ENCODE measurements at places on chromosomes 7 and 10. TPM values are rescaled to one million over a fixed set of nuclear protein-coding genes. Genes with fewer than 3 reads are reported as not detected.

The DLX6 gene
- total RNA-seq: 0.48 TPM

The FAM180A gene
- total RNA-seq: 0.63 TPM

The ICA1 gene
- 32.8 TPM for total RNA-seq

The ABCB1 gene
- 2.4 TPM for total RNA-seq

The SPDYE11 gene
- not detected for total RNA-seq

The MMD2 gene
- 0.11 TPM for total RNA-seq

The ARPC1A gene
- 68.9 TPM for total RNA-seq

The GNAT3 gene
- total RNA-seq: not detected

The ABCC2 gene
- total RNA-seq: 2.3 TPM

The CPA4 gene
- total RNA-seq: 3.8 TPM

DNA sequence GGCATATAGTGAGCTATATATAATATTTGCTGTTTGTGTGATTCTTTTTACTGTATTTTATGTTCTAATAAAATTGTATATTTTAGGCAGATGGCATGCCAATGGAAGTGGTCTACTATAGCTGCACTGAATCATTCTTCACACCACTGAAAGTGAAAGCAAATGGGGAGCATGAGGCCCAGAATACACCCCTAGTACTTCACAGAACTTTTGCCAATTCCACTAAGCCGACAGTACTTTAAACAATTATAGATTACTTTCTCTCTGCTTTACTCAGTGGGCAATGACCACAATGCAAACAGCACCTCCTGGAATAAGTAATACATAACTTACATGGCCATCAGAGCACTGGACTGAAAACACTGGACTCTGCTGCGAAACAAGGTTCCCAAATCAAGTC is 70.2 kb downstream of the ANKRD26 start:
- DNase-seq: no peak

- DNase-seq: no peak
Measured at GRCh38 chr7:129989466-129989865, 36.7 kb upstream of the UBE2H start.

DNA sequence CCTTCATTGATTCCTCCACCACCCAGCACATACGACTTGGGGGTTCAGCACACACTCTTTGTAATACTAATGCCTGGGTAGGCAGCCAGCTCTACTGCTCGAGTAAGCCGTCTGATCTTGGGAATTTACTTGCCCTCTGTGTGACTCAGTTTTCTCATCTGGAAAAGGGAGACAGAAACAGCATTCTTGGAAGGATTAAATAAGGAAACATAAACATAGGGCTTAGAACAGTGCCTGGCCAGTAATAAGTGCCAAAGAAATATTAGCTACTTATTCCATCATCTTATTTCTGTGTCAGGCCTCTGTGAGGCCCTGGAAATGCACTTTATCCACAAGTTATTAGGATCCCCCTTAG is 130.1 kb downstream of the TNS3 start:
- no peak for DNase-seq

DNA sequence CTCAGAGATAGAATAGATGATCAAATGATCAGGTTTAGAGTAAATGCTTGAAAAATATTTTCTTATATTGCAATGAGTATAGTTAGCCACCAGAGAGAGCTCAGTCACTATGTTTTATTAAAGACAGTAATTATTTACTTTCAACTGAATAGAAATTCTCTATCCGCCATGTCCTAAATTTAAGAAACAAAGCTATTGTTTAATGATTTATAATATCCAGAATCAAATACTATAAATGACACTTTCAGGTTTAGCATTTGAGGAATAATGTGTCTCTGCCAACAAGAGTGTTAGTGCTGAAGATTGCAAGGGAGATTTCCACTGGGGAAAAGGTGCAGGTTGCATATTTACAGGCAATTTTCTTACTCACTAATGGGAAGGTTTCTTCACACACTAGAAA is 184.7 kb downstream of the DGKB start:
- no peak for DNase-seq

GRCh38 chr10:14586901-14587300 is 187.8 kb downstream of the FAM107B start:
- DNase-seq: no peak

- no peak for DNase-seq
Measured at GRCh38 chr10:100960251-100960650, 9.1 kb upstream of the SEMA4G start.

DNA sequence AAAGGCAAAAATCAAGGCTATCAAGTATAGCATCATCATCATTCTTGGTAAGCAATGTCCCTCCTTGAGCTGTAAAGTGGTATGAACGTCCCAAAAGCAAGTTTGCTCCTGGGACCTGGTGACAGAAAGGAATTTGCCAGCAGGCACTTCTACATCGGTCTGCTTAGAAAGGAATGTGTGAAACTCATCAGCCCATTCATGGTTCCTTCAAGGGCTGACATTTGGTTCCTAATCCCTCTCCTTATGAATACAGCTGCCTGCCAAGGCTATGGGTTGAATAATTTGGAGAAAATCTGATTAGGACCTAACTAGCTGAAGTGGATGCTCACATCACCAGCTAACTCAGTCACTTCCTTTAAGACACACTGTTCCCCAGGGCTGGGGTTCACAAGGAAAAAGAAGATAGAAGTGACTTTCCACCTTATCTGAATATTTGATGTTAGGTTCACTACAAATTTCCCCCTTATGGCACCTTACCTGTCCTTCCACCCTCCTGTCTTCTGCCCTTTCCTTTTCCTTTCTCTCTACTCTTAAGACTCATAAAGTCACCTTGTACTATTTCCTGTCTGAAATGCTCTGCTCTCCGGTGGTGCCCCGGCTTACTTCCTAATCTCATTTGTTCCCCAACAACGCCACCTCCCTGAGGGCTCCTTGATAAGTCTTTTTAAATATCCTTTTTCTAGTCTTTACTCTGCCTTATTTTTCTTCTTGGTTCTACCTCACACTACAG is 187.1 kb downstream of the NPSR1 start:
- no peak for DNase-seq

GRCh38 chr7:30752979-30753378 is 1.0 kb downstream of the INMT start:
- DNase-seq: no peak

DNA sequence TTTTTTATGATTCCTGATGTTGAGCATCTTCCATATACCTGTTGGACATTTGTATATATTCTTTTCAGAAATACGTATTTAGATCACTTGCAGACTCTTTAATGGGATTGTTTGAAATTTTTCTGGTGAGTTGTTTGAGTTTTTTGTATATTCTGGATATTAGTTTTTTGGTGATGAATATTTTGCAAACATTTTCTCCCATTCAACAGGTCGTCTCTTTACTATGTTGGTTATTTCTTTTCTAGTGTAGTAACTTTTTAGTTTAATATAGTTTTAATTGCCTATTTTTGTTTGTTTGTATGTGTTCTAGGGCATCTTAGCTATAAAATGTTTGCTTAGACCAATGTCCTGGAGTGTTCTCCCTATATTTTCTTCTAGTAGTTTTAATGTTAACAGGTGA is 72.7 kb downstream of the ZWINT start:
- DNase-seq: no peak

DNA sequence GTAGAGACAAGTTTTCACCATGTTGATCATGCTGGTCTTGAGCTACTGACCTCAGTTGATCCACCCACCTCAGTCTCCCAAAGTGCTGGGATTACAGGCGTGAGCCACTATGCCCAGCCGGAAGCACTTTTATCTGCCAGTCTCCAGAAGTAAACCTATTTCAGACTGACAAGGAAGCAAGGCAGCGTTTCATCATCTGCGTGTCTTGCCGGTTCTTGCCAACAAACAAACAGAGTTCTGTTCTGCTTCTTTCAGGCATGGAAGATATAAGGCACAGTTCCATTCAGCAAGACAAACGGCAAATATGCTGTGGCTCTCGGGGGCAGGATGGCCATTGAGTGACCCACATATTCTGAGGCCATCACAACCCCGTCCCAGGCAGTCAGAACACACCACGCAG is 15.5 kb upstream of the LARP4B start:
- DNase-seq: no peak

DNA sequence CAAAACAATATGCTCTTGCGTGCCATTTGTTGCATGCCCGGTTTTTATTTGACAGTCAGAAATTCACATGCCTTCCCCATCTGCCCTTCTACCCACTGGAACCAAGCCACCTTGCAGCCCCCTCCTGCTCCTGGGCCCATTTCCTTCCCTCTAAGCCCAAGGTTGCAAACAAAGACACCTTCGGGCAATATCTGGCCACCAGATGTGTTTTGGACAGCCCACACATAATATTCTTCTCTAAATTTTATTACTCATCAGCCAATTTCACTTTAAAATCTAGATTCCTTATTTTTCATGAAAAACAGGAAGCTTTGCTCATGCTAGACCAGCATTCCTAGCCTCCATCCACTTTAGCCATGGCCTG is 18.2 kb upstream of the C10orf105 start:
- DNase-seq: no peak

- no peak for DNase-seq
Measured at GRCh38 chr10:122159141-122159970, 111.7 kb upstream of the BTBD16 start.

DNA sequence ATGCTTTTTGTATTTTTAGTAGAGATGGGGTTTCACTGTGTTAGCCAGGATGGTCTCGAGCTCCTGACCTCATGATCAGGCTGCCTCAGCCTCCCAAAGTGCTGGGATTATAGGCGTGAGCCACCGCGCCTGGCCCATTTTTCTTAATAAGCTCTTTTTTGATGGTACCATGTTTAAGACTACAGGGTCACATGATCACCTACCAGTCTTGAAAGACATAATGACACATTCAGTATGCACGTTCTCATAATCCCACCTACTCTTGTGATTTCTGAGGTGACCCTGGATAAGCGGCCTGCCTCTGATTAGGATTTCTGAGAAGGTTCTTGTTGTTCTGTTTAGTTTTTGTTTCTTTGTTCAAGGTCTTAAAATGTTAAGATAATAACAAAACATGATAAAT is 43.7 kb upstream of the PLXNA4 start:
- no peak for DNase-seq

DNA sequence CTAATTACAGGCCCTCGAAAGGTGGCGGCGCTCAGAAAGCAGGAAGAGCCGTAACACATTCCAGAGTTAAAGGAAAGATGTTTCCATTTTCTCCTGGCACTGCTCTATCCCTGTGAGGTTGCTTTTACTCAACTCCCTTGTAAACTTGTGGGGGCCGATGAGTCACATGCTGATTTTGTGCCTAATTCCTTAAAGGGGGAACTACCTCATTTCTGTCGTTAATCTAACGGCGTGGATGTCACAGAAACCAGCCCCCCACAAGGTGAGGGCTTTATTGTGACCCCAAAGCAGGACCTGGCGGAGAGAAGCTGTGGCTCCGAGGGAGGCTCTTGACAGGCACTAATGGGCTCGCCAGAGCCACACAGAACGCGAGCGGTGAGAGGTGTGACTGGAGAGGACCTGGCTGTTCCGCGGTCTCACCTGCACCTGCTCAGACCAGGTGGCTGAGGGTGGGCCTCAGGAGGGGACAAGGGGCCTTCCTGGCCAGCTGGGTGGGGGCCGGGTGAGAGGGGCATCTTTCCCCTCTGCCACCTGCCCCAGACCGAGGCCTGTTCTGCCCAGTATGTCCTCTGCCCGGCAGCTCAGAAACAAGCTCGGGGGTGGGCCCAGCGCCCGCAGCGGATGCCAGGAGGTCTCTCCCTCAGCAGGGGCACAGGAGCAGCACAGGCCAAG is 50.9 kb downstream of the CALML3 start:
- DNase-seq: no peak

DNA sequence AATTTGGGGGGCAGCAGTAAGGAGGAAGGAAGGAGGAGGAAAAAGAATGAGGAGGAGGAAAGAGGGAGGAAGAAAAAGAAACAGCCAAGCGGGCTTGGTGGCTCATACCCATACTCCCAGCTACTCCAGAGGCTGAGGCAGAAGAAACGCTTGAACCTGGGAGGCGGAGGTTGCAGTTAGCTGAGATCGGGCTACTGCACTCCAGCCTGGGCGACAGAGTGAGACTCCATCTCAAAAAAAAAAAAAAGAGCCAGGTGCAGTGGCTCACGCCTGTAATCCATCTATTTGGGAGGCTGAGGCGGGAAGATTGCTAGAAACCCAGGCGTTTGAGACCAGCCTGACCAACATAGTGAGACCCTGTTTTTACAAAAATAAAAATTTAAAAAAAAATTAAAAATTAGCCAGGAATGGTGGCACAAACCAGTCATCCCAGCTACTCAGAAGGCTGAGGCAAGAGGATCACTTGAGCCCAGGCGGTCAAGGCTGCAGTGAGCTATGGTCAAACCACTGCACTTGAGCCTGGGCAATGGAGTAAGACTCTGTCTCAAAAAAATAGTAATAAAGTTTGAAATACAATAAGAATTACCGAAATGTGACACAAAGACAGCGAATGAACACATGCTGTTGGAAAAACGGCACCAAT is 14.1 kb upstream of the CRCP start:
- DNase-seq: no peak

DNA sequence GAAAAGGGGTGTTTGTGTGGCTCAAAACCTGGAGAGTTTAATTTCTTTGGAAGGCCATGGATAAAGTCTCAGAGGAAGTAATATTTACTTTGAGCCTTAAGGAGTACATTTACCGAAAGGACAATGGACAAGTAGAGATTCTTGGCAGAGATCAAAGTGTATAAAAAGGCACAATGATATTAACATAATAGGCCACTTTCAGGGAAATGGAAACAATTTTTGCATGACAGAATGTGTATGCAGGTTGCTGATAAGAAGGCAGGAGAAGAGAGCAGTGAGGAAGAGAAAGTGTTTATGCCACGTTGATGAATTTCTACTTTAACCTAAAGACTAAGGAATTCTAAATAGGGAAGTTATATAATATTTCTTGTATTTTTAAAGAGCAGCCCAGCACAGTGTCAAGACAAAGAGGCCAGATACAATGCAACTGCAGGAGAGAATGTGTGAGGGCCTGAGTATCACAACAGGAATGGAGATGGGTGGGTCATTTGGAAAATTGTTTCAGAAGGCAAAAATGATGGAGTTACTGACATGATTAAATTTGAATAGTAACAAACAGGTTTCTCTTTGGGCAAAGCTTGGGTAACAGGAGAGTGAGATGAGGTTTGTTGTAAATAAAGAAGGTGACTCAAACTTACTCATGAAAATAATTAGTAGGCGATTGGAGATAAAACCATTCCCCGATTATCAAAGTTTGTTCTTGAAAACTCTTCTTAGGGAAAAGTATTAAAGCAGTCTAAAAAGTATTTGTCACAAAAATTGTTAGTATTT is 84.1 kb downstream of the THSD7A start:
- DNase-seq: no peak

GRCh38 chr10:74863551-74863950 is 37.2 kb downstream of the KAT6B start:
- no peak for DNase-seq

DNA sequence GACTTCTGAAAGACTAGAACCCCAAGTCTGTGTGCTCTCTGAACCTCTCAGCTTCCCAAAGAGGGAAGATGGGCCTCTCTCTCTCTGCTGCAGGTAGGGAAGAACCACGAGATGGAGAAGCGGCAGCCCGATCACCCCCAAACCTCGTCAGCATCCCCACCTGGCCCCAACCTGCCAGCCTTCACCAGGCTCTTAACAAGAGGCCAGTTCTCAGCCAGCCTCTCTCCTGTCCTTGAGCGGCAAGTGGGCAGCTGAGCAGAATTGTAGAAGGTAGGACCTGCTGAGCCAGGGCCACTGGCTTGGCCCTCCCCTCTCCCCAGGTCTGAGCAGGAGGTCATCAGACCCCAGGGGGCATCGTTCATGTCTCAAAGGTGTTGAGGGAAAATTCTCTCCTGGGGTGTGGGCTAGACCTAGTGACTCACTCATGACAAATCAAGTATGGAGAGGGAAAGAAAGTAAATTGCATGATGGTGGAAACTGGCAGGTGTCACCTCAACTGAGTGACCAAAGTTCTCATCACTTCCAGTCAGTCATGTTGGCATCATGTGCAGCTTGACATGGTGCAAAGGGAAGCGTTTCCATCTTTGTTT is 92.0 kb upstream of the GPR26 start:
- DNase-seq: no peak

All from urinary bladder (tissue), 4 donors.